Activated CD4-positive, alpha-beta T cell treated with anti-CD3 and anti-CD28 coated beads for 48 hours (primary cell): ENCODE measurements at places on chromosomes 3 and 15.

DNA sequence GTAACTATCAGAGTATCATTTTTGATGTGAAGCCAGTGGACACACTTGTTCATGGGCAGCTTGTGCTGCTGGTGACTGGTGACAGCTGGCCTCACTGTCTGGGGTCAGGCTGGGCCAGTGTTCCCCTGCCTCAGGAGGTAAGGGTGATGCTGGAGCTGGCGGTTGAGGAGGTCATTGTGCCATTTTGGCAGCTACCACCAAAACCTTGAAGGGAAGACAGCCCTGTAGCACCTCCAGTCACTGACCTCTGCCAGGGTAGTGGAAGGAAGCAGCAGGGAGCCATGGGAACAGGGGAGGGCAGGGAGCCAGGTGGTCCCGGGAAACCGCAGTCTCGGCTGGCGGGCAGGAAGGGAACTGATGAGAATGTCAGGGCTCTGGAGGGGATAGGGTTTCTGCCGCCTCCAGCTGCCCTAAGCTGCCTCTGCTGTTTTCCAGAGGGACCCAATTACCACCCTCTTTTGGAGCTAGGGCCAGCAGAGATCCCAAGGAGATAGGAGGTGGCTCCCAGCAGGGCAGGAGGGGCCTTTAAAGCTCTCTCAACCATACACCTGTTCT is 24.8 kb downstream of the FOXL2NB start:
- no peak for DNase-seq

DNA sequence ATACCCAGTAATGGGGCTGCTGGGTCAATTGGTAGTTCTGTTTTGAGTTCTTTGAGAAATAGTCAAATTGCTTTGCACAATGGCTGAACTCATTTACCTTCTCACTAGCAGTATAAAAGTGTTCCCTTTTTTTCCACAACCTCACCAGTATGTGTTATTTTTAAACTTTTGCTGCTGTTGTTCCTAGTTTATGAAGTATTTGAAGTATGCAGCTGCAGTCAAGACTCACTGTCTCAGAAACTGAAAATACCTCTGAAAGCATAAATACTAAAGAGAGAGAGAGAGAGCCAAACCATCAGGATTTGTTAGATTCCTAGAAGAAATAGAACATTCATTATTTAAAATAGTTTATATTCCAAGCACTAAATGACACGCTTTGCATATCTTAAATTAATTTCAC is 764.2 kb downstream of the NTRK3 start:
- no peak for DNase-seq

DNA sequence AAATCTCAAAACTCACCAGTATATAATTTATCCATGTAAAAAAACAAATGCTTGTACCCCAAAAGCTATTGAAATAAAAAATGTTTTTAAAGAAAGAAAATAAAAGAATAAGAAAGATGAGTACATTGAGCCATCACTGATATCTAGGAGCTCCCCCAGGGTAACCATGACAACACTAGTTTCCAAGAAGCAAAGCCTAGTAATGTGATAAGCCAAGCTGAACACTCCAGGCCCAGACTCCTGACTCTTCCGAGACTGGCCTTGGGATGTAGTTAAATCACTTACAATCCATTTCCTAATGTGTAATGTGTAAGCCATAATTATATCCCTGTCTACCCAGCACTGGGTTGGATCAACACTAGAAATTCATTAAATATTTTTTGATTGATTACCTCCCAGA is 21.1 kb upstream of the ATP8B4 start:
- DNase-seq: no peak

GRCh38 chr15:95770196-95770595 is 560.3 kb upstream of the NR2F2 start:
- DNase-seq: no peak

DNA sequence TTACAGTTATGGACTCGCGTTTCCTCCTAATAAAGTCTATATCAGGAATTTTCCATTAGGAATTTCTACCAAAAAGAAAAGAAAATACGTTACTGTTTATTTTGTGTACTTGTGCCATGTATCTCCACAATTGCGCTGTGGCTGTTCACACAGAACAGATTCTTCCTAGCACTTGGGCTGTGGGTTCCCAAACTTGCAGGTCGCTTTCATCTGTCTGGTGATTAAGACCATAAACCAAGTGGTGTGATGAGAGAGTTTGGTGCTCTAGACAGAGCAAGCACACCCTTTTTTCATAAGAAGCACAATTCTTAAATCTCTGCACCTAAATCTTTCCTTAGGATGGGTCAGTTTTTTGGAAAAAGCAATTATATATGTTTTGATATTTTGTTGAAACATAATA is 203.3 kb downstream of the TP63 start:
- no peak for DNase-seq

DNA sequence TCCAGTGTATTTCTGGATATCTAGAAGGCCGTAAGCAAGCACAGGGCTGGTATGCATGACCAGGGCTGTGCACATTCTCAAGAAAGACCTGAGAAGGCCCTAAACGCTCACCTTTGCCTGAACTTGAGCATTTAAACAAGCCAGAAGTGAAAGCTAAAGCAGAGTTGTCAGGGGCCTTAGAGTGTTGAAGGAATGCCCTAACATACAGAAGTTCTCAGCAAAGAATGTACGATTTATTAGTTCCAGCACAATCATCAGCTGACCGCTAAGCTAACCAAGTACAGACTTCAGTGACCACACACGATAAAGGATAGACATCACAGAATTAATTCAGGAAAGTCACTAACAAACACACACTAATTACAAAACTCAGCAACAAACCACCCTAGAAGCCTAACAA is 8.7 kb downstream of the HLTF start:
- DNase-seq: no peak
